Endothelial cell of umbilical vein (primary cell): ENCODE measurements at places on chromosomes 6 and 20. TPM values are rescaled to one million over a fixed set of nuclear protein-coding genes. Genes with fewer than 3 reads are reported as not detected.
A peak's percentile ranks its signal among the peaks of the same experiment; 100 is the strongest.

PRDM13 gene
- not detected in 2 replicates for total RNA-seq

PHACTR3 gene
- total RNA-seq: not detected in 2 replicates

BNIP5 gene
- total RNA-seq: not detected in 2 replicates

TP53TG5 gene
- total RNA-seq: not detected in 2 replicates

TFAP2A gene
- not detected in 2 replicates for total RNA-seq

OGFRL1 gene
- total RNA-seq: 19.4 and 21.1 TPM in 2 replicates

LY6G6F gene
- not detected in 2 replicates for total RNA-seq

CLVS2 gene
- not detected in 2 replicates for total RNA-seq

XKR7 gene
- 0.04 TPM in 1 of 2 replicates, not detected in the other for total RNA-seq

DNA sequence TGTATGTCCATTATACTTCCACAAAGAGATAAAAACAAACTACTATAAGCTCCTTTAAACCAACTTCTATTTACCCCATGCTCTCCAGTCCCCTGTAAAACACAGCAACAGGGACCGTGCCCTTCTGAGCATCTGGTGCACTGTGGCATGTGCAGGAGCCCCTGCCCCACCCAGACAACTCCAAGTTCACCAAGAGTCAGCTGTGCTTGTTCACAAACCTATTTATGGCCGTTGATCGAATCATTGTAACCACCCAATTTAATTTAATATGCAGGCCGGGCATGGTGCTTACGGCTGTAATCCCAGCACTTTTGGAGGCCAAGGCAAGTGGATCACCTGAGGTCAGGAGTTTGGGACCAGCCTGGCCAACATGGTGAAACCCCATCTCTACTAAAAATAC, 13.7 kb upstream of the BLCAP start:
- no peak for DNase-seq

GRCh38 chr6:87094576-87094975, 330 bp downstream of the CGA start:
- no peak for DNase-seq

DNA sequence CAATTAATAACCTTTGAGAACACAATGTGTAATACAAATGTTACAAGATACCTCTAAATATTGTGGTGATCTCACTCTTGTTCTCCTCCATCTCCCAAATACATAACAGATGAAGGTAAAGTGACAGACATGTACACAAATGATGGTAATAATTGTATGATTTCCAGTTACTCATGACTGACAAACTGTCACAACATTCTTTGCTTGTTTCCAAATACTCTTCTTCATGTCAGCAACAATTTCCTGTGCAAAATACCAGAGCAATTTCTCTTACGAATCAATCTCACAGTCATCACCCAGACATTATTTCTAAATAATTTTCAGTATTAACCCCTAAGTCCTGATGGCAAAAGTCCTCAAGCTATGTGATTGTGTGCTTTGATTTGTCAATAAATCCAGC, 92.9 kb downstream of the RPS12 start:
- no peak for DNase-seq

- no peak for DNase-seq
These were observed 669.9 kb upstream of the ID4 start for GRCh38 chr6:19167251-19167650.

DNA sequence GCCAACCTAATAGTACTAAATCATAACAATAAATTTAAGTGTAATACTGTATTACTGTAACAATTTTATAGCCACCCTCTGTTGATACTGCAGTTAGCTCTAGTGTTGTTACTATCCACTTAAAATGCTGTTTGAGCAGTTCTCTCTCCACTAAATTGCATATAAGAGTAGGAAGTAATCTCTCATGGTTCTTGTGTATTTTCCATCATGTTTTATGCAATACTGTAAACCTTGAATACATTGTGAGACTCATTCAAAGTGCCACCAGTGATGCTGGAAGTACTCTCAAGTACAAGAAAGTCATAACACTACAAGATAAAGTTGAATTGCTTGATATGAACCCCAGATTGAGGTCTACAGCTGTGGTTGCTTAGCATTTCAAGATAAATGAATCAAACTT, 65.5 kb downstream of the WASF1 start:
- no peak for DNase-seq

GRCh38 chr6:71031912-71032311, 75.1 kb upstream of the B3GAT2 start:
- DNase-seq: no peak

- DNase-seq: no peak
These were observed 111.1 kb downstream of the UST start for GRCh38 chr6:148857798-148858390.

DNA sequence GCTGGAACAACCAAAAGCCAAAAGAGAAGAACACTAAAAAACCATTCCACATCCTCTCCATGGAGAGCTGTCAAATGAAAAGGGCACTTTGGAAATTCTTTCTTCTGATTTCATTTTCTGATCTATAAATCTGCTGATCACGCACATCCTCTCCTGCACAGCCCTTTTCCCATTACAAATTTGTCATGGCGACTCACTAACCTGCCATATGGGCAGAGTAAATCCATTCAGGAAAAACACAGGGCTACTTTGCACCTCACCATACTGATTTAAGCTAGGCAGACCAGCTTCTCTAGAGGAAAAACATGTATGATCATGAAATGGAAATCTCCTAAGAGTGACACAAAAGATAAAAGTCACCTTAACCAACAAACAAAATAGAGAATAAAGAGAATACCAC, 26.0 kb downstream of the TOMM6 start:
- DNase-seq: no peak

DNA sequence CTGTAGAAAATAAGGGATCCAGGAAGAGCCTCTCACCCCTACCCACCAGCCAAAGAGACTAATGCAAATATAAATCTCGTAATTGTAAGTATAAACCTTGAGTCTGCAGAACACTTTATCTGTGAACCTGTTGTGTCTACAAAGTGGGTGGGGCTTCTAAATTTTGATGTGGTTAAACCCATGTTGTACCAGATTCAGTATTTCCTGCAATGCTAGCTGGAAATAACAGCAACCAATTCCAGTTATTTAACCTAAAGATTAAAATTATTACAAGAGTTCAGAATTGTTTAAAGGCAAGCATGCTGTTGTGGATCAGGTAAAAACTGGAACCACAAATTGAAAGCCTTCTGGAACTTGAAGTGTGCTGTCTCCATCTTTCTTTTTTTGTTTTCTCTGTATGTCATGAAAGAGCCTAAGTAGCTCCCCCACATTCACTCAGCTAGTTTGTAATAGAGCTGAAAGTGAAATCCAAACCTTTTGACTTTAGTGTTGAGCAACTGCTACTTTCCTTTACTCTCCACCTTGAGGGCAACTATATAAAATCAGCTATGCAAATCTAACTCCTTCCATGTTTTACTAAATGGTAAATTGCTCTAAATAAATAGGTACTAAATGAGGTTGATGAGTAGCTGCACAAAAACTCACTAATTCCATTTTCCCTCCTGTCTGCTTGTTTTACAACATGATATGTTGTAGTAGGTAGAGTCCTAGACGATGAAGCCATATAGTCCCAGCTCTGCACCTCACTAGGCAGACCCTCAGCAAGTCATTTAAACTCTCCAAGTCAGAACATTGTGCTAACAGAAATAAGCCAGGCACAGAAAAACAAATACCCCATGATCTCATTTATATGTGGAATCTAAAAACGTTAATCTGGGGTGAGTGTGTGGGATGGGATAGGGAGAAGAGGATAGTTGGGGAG, 17.9 kb upstream of the THEMIS start:
- DNase-seq: no peak

DNA sequence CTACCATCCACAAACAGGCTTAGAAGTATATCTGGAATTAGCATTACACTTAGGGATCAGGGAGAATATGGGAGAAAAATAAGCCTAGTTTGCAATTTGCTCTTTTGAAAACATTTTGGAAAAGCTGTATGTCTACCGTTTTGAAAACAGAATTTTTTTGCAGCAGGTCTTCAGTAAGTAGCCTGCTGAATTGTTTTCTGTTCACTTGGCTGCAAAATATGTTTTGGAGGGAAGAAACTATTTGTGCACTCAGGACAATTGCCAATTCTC, 39.6 kb downstream of the ILRUN start:
- no peak for DNase-seq

DNA sequence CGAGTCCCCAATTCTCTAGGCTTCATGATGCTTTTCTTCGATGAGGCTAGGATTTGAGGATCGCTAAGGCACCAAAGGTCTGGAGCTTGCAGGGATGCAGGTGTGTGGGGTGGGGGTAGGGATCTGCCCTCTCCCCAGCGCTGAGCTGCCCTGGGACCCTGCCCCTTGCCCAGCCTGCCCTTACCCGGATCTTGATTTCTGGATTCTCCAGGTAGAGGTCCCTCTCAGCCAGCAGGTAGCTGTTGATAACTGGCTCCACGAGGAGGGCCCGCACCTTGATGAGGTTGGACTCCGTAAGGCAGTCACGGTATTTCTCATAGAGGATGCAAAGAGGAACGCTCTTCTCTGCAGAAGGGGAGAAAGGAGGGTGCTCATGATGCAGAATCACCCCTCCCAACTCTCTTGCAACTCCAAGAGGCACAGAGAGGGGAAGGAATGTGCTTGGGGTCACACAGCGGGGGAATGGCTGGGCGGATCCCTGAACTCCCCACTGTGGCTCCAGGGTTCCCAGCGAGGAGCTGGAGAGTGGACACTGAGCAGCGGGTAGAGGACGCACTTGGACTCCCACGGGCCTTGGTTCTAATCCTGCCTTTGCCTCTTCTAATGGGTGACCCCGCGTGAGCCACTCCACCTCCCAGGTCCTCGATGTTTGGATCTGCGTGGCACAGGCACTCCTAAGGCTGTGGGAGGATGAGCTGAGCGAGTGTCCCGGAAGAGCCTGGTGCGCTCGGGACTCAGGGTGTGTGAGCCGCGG, 32.7 kb downstream of the TGM2 start:
- DNase-seq: no peak

GRCh38 chr6:22917344-22917743, 348.0 kb downstream of the HDGFL1 start:
- no peak for DNase-seq

DNA sequence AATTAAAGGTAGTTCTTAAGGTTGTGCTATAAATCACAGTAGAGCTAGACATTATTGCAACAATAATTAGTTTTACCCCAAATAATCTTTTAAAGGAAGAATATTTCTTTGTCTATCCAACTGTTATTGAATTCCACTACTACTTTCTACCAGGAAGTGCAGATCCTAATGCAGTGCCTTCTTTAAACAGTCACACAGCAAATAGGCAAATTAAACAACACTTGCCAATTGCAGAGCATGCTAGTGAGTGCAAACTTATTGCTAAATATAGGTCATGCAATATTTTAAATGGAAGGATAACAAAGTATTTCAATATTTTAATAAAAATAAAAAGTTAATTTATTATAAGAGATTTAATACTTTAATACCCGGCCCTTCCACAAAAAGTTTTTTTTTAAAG, 107.3 kb upstream of the BCLAF1 start:
- DNase-seq: no peak

DNA sequence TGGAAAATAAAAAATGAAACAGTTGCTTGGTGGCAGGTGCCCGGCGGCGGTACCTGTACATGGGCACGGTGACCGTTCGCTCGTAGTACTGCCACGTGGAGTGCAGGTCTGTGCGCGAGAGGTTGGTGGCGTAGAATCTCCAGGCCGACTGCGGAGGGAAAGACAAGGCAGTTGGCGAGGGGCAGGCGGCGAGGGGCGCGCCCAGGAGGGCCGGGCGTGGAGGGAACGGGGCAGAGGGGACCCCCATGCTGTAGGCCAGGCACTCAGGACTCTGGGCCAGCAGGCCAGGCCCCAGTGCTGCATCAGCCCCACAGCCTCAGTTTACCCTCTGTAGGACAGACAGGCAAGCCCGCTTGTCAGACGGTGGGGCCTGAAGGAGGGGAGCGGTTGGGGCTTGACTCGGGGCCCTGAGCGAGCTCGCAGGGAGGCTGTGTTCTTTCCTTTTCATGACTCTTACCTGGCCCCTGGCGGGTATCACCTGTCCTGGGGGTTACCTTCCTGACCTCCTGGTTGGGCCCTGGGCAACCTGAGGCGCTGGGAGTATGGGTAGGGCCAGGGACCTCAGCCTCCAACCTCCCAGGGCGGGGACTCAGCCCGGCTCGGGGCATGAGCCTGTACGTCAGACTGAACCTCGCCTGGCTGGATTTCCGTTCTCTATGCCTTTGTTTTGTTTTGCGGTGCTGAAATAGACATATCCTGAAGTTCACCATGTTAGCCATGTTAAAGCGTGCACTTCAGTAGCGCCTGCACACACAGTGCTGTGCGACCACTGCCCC, 38.5 kb downstream of the KCNQ2 start:
- DNase-seq: peak; percentile 15

- no peak for DNase-seq
These were observed 174.1 kb downstream of the FARS2 start for GRCh38 chr6:5435449-5435848.

GRCh38 chr6:31785475-31785874, 8.3 kb upstream of the VWA7 start:
- DNase-seq: no peak

DNA sequence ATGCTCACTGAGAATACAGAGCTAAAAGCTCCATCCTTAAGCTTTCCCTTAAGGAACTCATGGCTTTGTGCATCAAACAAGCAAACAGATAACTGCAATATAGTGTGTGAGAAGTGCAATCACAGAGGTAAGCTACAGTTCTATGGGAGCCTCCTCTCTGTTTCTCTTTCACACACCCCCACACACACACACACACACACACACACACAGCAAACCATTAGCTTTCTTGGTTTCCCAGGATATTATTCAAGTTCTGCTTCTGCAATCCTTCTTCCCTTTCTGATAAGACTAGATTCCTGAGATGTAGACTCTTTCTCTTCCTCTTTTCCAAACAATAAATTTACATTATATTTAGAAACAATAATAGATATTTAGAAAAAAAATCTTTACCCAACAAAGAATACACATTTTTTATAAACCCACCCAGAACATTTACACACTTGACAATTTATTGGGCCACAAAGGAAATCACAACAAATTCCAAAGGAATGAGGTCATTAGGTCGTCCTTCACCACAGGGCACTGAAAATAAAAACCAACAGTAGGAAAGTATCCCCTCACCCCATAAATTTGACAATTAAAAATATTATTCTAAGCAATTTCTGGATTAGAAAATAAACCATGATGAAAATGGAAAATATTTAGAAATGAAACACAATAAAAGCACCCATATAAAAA, 9.3 kb upstream of the GFOD1 start:
- peak; percentile 53 for DNase-seq

DNA sequence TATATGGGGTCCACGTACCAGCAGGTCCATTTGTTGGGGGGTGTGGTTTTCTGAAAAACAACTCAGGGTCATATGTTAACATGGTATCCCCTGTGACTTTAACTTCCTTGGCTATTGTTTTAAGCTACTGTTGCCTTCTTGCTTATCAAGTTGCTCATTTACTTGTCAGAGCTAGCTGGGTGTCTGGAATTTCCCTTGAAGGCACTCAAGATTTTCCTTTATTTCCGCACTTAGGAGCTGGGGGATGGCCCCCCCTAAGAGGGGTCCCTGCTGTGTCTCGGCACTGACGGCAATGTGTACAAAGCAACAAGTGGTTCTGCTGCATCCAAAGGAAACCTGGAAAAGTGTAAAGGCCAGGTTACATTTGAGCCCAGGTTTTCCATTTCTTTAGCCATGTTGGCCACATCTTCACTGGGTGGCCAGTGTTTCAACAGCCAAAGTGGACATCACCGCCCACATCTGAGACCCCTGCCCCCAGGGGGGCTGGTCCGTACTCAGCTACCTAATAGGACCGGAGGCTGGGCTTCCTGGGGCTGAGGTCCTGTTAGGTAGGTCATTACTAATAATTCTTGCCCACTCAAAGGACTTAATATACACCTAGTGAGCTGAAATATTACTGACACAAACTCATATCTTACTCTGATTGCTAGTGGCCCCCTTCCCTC, 24.8 kb upstream of the SYNDIG1 start:
- DNase-seq: no peak

- DNase-seq: no peak
These were observed 15.7 kb downstream of the MTG2 start for GRCh38 chr20:62198496-62198895.

- DNase-seq: peak; percentile 91
These were observed 185.8 kb upstream of the RAB32 start for GRCh38 chr6:146357578-146358430.
